ENCODE measurements at places on chromosomes 11 and 22. TPM values are rescaled to one million over a fixed set of nuclear protein-coding genes. Genes with fewer than 3 reads are reported as not detected.
A peak's percentile ranks its signal among the peaks of the same experiment; 100 is the strongest.

SIK2 gene
- total RNA-seq = 26.1 TPM

- ATAC-seq = peak; percentile 65
These were observed at the start of gene CCDC85B for GRCh38 chr11:65890324-65891218. TSS of gene CCDC85B (plus strand) at chr11:65890673. CDS start at chr11:65890784, 111 bp downstream.

- no peak for ATAC-seq
These were observed 10.5 kb downstream of the HEPHL1 start for GRCh38 chr11:94031625-94032024.

DNA sequence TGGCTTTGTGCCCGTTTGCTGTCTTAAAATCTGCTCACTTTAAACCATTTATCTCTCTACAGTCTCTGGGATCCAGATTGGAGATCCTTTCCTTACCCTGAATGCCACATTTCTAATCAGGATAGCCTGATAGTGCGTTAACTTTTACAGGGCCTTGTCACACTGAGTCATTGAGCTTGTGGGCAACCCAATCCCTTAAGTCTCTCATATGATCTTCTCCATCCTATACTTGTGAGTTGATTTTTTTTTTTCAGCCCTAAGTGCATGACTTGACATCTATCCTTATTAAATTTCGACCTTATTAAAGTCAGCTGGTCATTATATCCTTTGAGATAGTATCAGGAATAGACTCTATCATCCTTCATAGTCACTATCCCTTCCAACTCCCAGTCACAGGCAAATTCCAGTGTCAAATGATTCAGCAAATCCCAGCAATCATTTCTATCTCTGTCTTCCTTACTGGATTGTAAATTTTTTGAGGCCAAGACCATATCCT lies 57.7 kb downstream of the TEAD1 start:
- no peak for ATAC-seq

DNA sequence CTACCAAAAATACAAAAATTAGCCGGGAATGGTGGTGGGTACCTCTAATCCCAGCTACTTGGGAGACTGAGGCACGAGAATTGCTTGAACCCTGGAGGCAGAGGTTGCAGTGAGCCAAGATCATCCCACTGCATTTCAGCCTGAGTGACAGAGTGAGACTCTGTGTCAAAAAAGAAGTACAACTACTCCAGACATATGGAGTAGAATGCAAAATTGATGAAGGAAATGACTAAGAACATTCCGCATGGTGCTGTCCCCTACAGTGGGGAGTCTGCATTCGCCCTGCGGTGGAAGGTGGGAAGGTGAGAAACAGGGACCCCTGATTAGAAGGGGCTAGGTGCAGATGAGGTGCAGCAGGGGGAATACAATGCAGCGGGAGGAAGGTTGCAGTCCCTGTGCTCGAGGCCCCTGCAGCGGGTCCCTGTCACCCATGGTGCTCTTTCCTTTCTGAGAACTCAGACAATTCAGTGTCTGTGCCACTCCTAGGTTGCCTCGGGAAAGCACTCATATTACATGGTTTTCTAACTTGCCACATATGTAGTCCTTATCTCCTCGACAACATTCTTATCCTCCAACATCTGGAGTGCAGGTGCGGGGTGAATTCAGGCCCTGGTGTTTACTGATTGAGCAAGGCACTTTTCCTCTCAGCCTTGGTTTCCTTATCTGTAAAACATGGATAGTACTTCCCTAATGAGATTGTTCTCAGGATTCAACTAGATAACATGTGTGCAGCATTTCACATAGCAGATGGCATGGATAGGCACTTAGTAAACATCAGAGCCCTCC lies 5.2 kb downstream of the POLD4 start:
- ATAC-seq = no peak

- ATAC-seq = peak; percentile 42
These were observed 416.7 kb upstream of the CADM1 start for GRCh38 chr11:115920841-115921480.

- no peak for ATAC-seq
These were observed 29.8 kb upstream of the TTLL12 start for GRCh38 chr22:43216738-43217137.

DNA sequence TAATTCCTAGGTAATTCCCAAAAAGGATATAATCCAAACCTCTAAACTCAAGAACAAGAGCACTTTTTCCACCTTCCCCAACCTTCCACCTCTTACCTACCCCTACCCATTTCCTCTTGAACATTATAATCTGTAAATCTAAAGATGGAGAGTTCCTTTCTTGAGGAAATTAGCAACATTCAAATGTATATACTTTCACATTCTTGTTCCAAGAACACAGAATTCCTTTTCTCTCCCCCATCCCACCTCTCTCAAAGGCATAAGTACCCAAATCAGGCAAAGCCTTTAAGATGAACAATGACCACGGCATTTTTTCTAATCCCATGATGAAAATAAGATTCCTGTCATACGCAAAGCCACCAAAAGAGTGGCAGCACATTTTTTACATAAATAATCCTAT lies 18.3 kb downstream of the RRAS2 start:
- ATAC-seq = no peak

DNA sequence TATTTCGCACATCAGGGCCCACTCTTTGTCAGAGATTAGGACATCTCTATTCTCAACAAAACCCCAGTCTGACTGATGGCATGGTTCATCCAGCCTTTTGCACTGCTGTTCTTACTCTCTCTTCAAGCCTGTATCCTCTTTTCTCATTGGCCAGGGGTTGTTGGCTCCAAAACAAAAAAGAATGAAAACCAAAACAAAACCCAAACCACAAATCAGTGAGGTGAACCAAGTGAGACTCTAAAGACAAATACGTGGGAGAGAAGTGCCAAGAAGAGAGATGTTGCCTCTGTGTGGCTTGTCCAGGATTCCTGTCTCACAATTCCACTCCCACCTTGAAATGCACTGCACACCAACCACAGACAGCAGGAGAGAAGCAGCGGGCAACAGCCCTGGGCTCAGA lies 278.9 kb upstream of the NARS2 start:
- ATAC-seq = no peak

FXYD2 gene
- total RNA-seq = 4.3 TPM
